ENCODE measurements at places on chromosomes 16 and 17. TPM values are rescaled to one million over a fixed set of nuclear protein-coding genes. Genes with fewer than 3 reads are reported as not detected.

Gene CFAP97D1
- 20.0 TPM for total RNA-seq

DNA sequence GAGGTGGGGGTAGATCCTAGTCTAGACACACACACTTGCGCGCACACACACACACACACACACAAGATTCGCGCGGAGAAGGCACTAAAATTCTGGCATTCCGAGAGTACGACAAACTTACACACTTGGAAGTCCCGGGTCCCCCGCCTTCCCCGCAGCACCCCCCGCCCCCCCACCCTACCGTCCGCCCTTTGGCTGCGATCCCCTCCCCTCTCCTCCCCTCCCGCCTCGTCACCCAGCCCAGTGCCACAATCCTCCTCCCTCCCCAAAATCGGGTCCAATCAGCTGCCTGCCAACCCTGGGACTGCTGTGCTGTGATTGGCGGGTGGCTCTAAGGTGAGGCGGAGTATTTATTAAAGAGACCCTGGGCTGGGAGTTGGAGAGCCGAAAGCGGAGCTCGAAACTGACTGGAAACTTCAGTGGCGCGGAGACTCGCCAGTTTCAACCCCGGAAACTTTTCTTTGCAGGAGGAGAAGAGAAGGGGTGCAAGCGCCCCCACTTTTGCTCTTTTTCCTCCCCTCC is at the start of gene SOX9:
SOX9 (plus strand) TSS at position 379 of the 522 bp plus-strand sequence. CDS start 372 bp downstream, outside the sequence.
- peak; percentile 95 for DNase-seq

- no peak for DNase-seq
Observed at GRCh38 chr17:75439287-75439686, 17.1 kb upstream of the TMEM94 start.

Gene GH1
- not detected for total RNA-seq

Gene SCARF1
- total RNA-seq, result 11.6 TPM

GRCh38 chr17:35094902-35095301 is 24.8 kb downstream of the RAD51D start:
- no peak for DNase-seq

GRCh38 chr17:66713533-66714042 is 121.3 kb upstream of the CACNG5 start:
- DNase-seq, result no peak

DNA sequence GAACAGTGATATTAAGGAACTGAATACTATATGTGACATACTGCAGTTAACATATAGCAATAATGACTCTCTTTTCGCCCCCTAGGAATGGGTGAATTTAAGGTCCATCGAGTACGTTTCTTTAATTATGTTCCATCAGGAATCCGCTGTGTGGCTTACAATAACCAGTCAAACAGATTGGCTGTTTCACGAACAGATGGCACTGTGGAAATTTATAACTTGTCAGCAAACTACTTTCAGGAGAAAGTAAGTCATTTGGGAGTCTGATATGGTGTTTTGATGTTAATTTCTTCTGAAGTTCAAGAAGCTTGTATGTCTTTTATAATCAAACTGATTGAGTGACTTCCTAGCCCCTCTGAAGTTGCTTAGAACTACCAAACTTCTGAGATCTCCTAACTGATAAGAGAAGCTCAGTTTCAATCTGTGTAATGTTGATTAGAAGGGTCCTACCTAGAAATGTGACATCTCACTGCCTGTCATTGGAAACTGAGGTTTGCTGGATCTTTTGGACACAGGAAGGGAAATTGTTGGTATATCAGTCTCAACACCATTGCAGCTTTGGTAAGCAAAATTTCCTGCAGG is 1.0 kb downstream of the UTP4 start:
- no peak for DNase-seq

GRCh38 chr17:7351665-7352502 is at the start of gene KCTD11:
KCTD11 (plus strand) TSS chr17:7352162.
- peak; percentile 92 for DNase-seq

- DNase-seq, result no peak
Observed at GRCh38 chr17:52030052-52030451, 128.5 kb downstream of the CA10 start.

DNA sequence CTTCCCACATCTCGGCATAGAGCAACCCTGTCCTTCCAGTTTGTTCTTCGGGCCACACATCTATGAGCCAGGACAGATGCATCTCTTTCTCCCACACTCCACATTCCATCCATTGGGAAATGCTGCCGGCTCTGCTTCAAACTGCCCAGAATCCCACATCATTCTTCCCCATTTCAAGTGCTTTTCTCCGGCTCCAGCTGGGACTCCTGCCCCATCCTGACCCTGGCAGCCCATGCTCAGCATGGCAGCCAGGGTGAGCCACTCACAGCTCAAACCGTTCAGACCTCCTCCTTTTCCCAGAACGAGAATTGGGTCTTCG is 132.8 kb upstream of the SDK2 start:
- no peak for DNase-seq

Gene SRL
- 1.5 TPM for total RNA-seq

GRCh38 chr16:19704321-19705145 is 13.5 kb downstream of the KNOP1 start:
- DNase-seq, result peak; percentile 67

DNA sequence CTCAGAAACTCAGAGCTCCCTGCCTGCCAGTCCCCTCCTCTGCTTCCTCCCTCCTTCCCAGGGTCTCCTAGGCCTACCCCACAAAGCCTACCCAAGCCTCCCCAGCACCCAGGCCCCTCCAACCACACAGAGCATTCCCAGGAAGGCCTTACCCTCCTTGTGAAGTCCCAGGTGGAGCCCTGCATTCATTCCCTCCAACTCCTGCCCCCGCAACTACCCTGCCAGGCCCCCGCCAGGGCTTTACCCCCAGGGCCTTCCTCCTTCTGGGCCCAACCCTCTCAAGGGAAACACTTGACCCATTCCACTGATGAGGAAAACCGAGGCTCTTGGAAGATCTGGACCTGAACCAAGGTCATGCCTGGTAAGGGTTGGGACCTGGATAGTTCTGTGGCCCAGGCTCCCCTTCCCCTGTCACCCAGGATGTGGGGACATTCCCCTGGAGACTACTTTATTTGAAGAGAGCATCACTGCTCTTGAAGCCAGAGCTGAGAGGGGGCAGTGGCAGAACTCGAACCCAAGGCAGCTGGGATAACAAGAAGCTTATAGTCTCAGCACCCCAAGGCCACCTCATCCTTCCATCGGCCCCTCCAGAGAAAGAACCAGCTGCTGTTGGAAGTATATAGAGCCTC is 12.5 kb downstream of the PLLP start:
- DNase-seq, result no peak

Gene NKD1
- 8.4 TPM for total RNA-seq

GRCh38 chr17:79852748-79853147 is 13.5 kb upstream of the CBX4 start:
- DNase-seq, result no peak

Gene TMEM100
- 3.1 TPM for total RNA-seq

GRCh38 chr16:29114574-29114973 is 129.7 kb downstream of the LAT start:
- no peak for DNase-seq

Gene C16orf92
- total RNA-seq, result 12.4 TPM

Gene IGF2BP1
- total RNA-seq, result 19.3 TPM

Gene CBX2
- 30.7 TPM for total RNA-seq

Gene CBX4
- 35.9 TPM for total RNA-seq

- peak; percentile 67 for DNase-seq
Observed at GRCh38 chr17:1455291-1455796, 688 bp downstream of the CRK start.

Gene ACSM2A
- total RNA-seq, result not detected

DNA sequence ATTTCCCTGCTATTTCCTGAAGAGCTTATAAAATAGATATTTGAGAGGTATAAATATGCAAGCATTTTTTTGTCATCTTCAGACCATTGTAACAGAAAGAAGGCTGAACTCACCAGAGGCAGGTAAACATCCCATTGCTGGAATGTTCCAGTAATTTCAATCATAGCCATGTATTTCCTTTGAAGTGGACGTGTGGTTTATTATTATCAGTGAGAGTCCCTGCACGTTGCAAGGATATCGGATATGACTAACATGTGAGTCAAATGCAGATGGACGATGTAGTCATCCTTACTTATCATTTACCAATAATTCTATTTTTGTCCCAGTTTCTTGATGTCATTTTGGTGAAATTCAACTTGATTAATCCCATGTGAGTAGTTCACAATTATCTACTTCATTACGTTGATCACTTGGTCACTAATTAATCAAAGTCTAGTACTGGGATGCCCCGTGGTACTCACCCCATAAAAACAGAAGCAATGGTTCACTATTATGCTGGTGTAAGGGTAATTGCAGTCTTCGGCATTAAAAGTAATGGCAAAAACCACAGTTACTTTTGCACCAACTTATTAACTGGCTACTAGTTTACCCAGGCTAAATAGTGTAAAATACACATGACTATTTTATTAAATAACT is 89.5 kb downstream of the VAT1L start:
- DNase-seq, result no peak

- DNase-seq, result no peak
Observed at GRCh38 chr16:1788095-1788707, 5.3 kb downstream of the IGFALS start.

Gene MT1E
- 10.5 TPM for total RNA-seq

Gene KRT13
- total RNA-seq, result 2.4 TPM

GRCh38 chr17:79808763-79809529 is 12.1 kb upstream of the CBX8 start:
- DNase-seq, result no peak

Gene KRTAP3-3
- total RNA-seq, result not detected

- DNase-seq, result no peak
Observed at GRCh38 chr17:78990349-78991016, 10.8 kb upstream of the LGALS3BP start.

- no peak for DNase-seq
Observed at GRCh38 chr16:50610331-50611262, 62.4 kb downstream of the NKD1 start.

DNA sequence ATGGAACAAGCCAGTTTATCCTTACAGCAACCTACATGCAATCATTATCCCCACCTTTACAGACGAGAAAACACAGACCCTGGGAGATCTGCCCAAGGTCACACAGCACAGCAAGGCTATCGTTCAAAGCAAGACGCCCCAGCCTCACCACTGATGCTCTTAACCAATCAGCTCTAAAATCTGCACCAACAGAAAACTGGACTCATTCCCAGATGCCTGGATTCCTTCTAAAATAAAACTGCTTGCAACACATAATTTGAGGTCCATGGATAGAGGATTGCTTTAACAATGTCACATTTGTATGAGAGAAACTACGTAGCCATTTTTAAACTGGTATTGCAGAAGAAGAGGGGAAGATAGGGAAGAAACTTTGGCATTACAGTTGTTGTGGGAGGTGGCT is 6.8 kb downstream of the COTL1 start:
- DNase-seq, result peak; percentile 47

- no peak for DNase-seq
Observed at GRCh38 chr17:57899822-57900221, 50.0 kb upstream of the MRPS23 start.

GRCh38 chr16:12582696-12583095 is 221.0 kb downstream of the CPPED1 start:
- no peak for DNase-seq

GRCh38 chr16:47724115-47724785 is 263.1 kb downstream of the PHKB start:
- DNase-seq, result no peak

GRCh38 chr17:6710317-6710716 is 2.9 kb downstream of the SLC13A5 start:
- peak; percentile 15 for DNase-seq

- DNase-seq, result no peak
Observed at GRCh38 chr17:58504826-58505351, 9.5 kb downstream of the MTMR4 start.

Gene AIPL1
- total RNA-seq, result 1.0 TPM

DNA sequence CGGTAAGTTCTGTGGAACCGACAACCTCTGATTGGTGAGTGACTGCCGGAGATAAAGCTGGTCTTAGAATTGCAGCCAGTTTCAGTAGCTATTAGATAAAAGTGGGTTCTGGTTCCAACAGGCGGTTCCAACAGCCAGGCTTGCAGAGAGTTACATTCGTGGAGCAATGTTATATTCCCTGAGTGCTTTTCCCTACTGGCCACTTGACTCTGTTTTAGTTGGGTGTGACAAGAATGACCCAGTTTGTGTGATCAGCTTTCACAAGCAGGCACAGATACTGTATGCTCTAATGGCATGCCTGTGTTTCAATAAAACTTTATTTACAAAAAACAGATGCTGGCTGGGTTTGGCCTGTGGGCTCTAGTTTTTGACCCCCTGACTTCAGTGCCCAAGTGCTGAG is 196.6 kb downstream of the SNX29 start:
- DNase-seq, result no peak

DNA sequence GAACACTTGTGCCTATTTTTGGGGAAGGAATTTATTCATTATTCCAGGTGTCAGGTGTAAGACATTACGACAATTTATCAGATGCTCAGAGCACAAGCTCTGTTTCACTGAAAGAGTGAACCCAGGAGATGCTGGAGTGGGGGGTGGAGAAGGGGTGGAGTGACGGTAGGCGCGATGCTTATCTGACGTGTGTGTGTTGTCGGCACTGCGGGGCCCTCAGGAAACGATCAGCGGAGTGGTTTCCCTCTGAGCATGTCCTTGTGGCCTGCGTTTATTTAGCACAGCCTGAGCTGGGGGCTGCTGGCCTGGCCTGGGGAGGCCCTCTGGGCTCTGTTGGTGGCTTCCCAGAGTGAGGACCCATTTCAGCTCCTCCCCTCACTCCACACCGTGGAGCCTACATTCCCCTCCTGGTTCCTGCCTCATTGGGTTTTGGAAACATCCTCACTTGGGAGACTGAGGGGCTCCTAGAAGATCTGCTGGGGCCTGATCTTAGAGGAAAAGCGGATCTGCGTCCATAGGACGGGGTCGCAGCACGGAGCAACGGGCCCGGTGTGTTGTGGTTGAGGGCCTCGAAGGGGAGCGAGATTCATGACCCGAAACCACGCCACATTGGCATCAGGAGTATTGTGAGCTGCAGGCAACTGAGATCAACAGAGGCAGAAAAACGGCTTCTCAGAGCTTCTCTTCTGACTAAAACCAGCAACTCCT is 19.0 kb upstream of the GNG13 start:
- no peak for DNase-seq

GRCh38 chr17:8072341-8072728 is 15.2 kb downstream of the ALOX12B start:
- DNase-seq, result no peak

Gene NFE2L1
- 199 TPM for total RNA-seq

- DNase-seq, result peak; percentile 56
Observed at GRCh38 chr17:61235827-61236197, 163.8 kb upstream of the TBX2 start.

Gene CCL3
- not detected for total RNA-seq

Gene NPIPB9
- total RNA-seq, result 21.3 TPM

- DNase-seq, result no peak
Observed at GRCh38 chr17:31888124-31888523, 13.4 kb downstream of the UTP6 start.

DNA sequence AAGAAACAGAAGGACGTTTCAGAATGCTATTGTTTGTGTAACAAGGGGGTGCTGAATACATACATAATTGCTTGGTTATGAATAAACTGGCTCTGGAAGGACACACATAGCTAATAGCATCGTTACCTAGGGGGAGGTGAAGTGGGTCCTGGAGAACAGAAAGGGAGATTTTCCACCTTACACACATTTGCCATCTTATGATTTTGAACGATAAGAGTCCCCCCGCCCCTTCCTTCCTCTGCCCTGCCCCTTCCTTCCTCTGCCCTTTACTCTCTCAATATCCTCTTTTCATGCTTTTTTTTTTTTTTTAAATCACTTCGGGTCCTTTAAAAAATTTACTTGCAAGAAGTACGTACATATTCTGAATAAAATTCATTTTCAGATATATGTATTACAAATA is 902 bp upstream of the DHRS7B start:
- no peak for DNase-seq
